EL (cell line): ENCODE measurements at places on chromosomes 6 and 20.

DNA sequence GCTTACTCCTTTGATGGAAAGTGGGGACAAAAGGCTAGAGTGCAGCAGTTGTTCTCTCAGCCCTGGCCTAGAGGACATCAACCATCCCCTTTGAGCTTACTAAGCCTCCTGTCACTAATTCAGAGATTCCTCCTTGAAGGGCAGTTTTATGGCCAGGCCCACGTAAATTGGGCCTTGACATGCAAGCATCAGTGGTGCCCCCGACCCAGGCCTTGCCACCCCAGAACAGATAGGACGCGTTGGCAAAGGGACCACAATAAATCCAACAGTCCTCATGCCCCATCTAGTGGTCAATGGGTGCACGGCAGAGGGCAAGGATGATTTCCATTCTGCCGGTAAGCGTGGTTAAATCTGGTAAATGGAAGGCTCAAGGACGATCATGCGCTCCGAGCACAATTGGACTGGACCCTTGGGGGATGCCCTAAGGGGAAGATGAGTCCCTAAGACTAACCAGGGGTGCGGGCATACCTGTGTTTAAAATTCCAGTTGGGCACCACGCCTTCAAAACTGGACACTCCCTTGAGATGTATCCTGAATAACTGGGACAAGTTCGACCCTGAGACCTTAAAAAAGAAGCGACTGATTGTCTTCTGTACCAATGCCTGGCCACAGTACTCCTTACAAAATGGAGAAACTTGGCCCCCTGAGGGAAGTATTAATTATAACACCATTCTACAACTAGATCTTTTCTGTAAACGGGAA is 32.6 kb downstream of the CEP85L start:
- DNase-seq, result peak; percentile 34

DNA sequence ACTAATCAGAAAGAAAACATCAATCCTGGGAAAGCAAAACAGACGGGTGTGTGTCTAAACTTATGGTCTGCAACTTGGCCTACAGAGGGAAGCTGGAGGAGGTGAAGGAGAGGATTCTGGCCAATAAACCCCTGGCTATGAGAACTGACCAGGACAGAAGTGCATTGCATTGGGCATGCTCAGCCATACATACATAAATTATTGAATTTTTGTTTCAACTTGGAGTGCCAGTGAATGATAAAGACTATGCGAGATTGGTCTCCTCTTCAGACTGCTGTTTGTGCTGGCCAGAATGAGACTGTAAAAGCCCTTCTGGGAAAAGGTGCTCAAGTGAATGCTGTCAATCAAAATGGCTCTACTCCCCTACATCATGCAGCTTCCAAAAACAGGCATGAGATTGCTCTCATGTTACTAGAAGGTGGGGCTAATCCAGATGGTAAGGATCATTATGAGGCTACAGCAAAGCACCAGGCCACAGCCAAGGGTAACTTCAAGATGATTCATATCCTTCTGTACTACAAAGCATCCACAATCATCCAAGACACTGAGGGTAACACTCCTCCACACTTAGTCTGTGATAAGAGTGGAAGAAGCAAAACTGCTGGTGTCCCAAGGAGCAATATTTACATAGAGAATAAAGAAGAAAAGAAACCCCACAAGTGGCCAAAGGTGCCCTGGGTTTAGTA is 17.4 kb downstream of the ADNP start:
- DNase-seq, result peak; percentile 84

GRCh38 chr20:33826270-33826897 is 15.2 kb downstream of the CHMP4B start:
- DNase-seq, result no peak

- DNase-seq, result peak; percentile 57
These were observed 34.9 kb downstream of the ELOVL5 start for GRCh38 chr6:53313784-53314400.

- no peak for DNase-seq
These were observed 69.5 kb downstream of the SRC start for GRCh38 chr20:37415118-37416085.

DNA sequence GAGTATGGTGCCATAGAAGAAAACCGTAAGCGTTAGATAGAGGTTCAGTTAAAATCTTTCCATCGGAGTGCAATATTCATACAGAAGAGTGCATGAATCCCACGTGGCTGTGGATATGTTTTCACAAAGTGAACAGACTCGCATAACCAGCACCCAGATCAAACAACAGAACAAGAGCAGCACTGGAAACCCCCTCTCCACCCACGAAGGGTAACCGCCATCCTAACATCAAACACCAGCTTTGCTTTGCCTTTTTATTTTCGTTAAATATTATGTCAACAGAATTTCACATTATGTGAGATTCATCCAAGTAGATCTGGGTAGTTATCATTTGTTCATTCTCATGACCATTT is 4.7 kb downstream of the GTSF1L start:
- no peak for DNase-seq

DNA sequence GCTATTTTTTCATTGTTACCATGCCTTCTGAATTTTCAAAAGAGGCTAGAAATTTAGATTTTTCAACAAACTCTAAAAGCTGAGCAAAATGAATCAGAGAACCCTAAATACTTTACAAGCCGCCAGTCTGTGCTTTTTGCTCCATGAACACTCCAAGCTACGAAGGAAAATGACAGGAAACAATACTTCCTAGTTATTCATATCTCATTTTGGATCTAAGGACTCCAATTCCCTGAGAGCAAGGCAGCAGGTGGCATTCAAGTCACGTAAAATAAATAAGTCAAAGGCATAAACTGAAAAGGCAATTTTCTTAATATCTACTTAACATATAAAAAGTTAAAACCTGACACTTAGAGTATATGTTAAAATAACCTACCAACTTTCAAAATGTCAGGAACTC is 50.6 kb downstream of the PDSS2 start:
- DNase-seq, result no peak

- peak; percentile 30 for DNase-seq
These were observed 6.7 kb downstream of the MTCH1 start for GRCh38 chr6:36979347-36979742.

- DNase-seq, result peak; percentile 16
These were observed 86.5 kb downstream of the BANF2 start for GRCh38 chr20:17786221-17786718.

GRCh38 chr6:1027109-1027794 is 284.6 kb upstream of the FOXQ1 start:
- DNase-seq, result peak; percentile 80

DNA sequence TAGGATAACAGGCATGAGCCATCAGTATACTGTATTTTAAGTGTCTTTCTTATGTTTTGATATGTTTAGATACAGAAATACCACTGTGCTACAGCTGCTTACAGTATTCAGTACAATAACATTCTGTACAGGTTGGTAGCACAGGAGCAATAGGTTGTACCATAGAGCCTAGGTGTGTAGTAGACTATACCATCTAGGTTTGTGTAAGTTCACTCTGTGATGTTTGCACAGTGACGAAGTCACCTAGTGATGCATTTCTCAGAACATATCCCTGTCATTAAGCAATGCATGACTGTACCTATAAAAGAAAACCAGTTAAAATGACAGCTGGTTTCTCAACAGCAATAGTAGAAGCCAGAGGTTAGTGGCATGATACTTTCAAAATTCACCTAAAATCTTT is 3.0 kb upstream of the ZBTB24 start:
- DNase-seq, result no peak

DNA sequence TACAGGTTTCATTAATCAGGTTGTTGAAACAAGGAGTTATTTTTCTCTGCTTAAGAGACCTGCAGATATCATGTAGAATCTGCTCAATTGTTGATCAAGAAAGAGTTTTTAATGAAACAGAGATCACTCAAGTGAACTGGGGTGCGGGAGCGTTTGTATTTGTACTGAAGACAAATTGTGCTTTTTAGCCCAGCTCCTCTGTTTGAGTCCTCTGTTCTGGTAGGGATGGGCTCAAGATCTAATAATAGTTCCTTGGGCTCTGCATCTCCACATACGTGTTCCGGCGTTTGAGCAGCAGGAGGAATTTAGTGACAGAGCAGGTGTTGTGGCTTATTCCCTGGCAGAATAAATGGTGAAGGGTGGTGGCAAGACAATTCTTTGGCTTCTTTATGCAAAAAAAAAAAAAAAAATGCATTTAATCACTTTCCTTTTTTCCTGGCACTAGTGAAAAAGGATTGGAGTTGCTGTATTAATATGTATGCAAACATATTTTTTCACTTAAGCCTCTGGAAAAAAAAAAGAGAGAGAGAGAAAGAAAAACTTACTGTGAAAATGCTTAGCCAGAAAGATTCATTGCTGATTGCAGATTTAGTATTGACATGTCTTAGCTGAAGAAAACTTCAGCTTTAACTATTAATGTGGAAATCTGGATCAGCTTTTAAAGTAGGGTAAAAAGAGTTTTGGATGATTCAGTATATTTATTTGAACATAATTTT is 4.0 kb downstream of the CITED2 start:
- DNase-seq, result peak; percentile 79

- peak; percentile 49 for DNase-seq
These were observed 140.1 kb upstream of the SPACA1 start for GRCh38 chr6:87907521-87907920.

DNA sequence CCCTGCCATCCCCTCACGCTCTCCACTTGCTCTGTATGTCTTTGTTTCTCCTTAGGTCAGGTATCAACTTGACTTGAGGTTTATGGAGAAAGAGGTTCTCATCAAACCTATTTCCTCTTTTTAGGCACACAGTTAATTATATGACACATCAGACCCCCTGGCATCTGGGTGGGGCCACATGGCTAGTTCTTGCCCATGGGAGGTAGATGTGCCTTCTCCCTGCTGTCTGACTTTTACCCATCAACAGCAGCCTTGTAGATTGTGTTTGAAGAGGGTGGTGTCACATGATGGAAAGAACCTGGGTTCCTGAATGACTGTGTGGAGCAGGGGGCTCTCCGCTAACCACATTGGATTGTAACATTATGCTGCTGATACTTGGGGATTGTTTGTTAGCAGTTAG is 7.2 kb upstream of the UQCC2 start:
- DNase-seq, result no peak

DNA sequence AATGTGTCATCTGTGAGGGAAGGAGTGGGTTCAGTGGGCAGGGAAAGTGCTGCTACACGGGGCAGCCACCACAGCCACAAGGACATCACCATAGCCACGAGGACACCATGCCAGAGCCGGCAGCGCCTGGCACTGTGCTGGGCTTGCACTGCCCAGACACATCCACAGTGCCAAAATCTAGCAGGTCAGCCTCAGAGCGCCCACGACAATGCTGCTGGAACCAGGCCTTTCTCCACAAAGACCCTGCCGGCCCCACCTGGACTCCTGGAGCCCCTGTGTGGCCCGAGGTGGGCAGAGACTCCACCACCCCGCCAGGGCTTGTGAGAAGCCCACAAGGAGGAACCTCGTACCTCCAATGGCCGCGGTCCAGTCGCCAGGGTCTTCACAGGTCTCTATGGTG is 18.6 kb upstream of the HELZ2 start:
- DNase-seq, result no peak

GRCh38 chr20:56352345-56353055 is 6.3 kb upstream of the FAM210B start:
- DNase-seq, result peak; percentile 45

DNA sequence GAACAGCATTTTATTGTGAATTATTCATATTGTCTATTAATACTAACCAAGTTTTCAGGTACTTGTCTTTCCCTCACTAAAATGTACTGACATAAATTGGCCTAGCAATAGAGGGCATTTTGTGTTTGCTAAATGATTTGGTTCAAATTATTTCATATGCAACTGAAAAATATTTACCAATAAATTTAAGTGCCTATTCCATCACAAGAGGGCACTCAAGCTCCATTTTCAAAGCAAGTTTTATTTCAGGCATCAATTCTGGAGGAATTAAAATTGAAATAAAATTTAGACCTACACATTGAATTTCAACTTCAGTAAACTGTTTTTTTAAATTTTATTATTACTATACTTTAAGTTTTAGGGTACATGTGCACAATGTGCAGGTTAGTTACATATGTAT is 114.3 kb upstream of the SYNCRIP start:
- peak; percentile 26 for DNase-seq

GRCh38 chr6:13943943-13944342 is 19.2 kb downstream of the RNF182 start:
- no peak for DNase-seq

GRCh38 chr6:145540741-145541140 is 194.6 kb downstream of the EPM2A start:
- no peak for DNase-seq

- DNase-seq, result no peak
These were observed 23.7 kb upstream of the RSPO3 start for GRCh38 chr6:127094791-127095190.

DNA sequence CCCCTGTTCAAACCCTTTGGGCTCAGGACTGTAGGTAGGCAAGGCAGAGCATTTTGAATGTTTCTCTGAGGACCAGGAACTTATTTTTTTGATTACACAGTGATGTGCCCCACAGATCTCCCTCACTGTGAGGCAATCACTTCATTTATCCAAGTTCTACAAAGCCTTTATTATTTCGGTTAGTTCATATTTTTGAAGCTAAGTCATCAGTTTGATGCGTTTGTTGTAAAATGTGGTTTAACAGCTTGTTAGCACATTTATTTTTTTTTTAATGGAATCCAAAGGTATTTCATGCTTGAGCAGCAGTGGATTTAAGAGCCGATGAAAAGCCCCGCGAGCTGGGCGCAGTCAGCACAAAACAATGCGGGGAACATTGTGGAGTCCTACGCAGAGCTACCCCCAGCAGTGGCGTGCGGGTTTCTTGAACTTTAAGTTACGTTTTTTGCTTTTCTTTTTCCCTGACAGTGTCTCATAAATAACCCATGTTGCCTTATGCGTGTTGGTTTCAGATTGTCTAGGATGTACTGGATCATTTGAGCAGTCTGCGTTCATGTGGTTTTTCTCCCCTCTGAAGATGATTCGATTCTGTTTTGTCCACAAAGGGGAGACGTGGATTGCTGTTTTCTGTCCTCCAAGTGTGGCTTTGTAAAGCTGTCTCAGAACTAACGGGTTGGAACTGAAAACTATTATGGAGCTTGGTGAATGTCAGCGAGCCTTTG is 233.6 kb upstream of the BMP2 start:
- peak; percentile 63 for DNase-seq

DNA sequence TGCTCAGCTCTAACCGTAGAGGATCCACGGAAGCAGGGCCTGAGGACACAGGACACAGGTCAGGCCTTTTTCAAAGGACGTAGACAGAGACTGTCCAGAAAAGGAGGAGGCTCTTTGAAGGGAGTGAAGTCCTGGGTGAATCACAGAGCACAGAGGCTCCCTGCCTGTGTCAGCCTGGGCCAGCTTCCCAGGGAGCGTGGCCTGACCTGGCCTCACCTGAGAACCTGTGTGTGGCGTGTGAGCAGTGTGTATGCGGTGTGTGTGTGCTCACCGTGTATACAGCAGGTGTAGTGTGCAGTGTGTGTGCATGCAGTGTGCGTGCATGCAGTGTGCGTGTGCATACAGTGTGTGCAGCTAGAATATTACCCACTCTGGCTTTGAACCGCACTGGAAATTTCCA is 56.0 kb upstream of the FNDC1 start:
- no peak for DNase-seq
